Activated T-cell treated with anti-CD3 and anti-CD28 coated beads, Interleukin-2, amount 50 U/mL, for 1 hour (primary cell): ENCODE measurements at places on chromosomes 12 and 14.

DNA sequence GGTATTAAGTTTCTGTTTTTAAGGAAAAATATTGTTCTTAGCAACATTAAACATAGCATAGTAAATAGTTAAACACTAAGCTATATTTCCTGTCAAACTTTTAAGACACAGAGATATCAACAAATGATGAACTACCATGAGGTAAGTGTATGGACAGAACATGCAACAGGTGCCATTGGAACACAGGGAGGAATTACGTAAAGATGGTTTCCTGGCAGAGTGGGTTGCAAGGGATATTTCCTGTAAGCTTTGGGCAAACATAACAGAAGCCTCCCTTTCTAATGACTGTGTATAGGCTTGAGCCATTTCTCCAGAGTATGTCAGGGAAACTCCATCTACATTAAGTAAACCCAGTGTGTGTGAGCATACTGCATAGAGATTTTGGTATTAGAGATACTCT is 31.7 kb upstream of the HELB start:
- no peak for DNase-seq

GRCh38 chr12:46267825-46268582 is 839 bp downstream of the SLC38A1 start:
- peak; percentile 56 for DNase-seq

DNA sequence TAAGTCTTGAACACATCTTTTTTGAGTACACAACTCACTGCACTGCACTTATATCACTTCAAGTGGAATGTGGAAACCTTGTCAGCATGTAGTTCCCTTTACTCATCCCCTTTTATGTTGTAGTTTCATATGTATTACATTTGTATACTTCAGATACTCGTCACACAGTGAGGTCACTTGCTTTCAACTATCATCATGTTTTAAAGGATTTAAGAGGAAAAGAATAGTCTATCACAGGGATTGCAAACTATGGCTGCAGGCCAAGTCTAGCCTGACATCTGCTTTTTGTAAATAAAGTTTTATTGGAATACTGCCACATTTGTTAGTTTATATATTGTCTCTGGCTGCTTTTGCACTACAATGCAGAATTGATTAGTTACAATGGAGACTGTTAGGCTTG is 24.3 kb downstream of the CNOT2 start:
- DNase-seq: no peak

DNA sequence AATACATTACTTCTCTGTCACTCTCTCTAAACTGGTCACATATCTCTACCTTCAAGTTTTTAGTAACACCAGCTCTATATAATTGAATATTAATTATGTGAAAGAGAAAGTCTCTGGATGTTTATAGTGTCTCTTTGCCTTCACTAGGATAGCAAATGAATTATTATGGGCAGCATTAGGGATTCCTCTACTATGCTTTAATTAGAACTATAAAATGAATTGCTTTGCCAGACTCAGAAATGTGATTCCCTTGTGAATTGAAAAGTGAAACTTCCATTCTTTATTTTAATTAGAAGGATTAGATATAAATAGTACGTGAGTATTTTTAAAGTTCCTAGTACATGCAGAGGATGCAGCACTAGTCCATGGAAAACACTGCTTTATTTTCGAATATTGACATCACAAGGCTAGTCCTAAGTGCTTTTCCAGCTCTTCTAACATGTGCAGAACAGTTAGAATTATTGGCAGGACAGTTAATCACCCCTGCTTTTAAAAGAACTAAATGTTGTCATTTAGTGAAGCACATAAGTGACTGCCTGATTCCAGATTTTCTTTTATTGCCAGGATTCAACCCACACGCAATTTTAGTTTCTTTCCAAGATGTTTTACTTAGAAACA is 23.0 kb upstream of the REP15 start:
- DNase-seq: no peak

GRCh38 chr12:97754306-97754705 is 291.7 kb downstream of the RMST start:
- no peak for DNase-seq

GRCh38 chr14:66444271-66444927 is 41.8 kb upstream of the CCDC196 start:
- DNase-seq: no peak

DNA sequence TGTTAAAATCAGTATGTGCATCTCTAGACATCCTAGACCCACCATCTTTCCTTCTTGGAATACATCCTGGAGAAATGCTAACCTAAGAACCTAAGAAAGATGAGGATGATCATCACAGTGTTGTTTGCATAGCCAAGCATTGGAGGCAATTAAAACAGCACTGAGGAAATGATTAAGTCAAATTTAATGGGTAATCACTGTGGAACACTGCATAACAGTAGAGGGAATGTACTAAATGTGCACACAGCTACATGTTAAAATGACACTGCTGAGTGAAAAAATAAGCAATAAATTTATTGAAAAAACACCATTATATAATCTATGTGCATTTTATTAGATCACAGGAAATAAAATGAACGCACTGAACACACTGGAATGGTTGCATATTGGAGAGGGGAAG is 987.1 kb upstream of the SEL1L start:
- DNase-seq: no peak

DNA sequence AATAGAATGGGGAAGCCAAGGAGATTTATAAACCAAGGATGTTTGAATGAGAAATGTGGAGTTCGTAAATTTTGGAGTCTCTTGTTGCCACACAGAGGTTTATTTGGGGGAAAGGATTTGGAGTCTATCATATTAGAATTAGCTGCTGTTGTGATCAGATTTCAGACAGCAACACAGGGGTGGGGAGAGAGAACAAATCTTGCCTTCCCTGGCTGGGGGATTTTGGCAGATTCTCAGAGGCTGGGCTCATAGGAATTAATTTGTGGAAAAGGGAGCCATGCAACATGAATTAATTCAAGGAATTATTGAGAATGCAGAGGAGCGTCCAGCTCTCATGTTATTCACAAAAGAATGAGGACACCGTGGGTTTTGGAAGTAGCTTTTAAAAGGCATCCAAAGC is 73.9 kb upstream of the PRMT8 start:
- no peak for DNase-seq

GRCh38 chr12:45907955-45908354 is 82.4 kb downstream of the SCAF11 start:
- DNase-seq: no peak

- peak; percentile 76 for DNase-seq
Observed at GRCh38 chr14:106790189-106791036, 1264.0 kb downstream of the TMEM121 start.

DNA sequence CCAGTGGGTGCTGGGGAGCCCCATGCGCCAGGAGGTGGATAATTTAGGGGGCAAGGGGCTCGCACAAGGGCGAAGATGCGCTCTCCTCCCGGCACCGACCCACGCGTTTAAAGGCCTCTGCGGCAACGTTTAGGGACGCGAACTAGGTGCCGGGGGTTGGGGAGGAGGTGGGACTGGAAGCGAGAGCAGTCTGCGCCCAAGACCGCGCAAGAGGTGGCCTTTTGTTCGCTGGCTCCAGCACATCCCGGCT is 1.3 kb downstream of the SLC38A1 start:
- DNase-seq: no peak

GRCh38 chr14:61326146-61326545 is 4.8 kb downstream of the PRKCH start:
- DNase-seq: no peak

DNA sequence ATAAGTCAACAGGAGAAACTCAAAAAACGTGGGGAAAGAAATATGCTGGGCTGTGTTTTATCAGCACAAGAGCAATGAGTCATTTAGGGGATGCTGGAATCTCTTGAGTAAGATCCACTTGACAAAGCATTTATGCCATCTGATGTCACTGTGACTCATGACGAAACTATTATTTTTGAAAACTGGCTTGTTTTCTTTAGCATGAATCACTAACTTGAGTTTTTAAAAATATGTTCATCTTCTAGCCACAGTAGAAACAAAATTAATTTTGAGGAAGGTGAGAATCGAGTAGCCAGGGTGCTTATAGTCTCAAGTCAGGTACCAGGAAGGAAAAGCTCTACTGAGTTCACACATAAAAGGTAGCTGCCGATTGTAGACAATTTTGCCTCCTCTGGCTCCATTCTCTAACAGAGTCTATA is 456.2 kb upstream of the MGAT4C start:
- no peak for DNase-seq

GRCh38 chr12:67633708-67634107 is 14.8 kb upstream of the DYRK2 start:
- no peak for DNase-seq

- DNase-seq: no peak
Observed at GRCh38 chr12:56781726-56782125, 18.6 kb downstream of the HSD17B6 start.

GRCh38 chr12:268483-268840 is 5.8 kb upstream of the SLC6A13 start:
- DNase-seq: no peak

- DNase-seq: no peak
Observed at GRCh38 chr14:68927956-68928675, 51.0 kb downstream of the ACTN1 start.

DNA sequence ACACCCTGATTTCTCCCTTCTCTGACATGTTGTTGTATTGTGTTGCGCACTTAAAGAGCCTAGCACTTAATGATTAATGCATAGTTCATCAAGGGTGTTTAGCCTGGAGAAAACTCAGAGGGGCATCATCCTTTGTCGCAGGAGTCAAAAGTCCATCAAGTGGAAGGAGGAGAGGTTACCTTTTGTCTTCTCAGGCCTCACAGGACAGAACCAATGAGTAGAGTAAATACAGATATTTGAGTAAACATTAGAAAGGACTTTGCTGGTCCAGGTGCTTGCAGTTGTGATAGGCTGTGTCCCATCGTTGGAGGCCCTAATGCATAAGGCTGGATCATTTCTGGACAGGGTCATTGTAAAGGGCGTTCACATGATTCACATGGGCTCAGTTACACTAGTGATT is 430.9 kb downstream of the PCNX1 start:
- DNase-seq: no peak

- no peak for DNase-seq
Observed at GRCh38 chr12:14068961-14069360, 87.6 kb upstream of the GRIN2B start.

- DNase-seq: no peak
Observed at GRCh38 chr14:86221000-86221399, 691.1 kb downstream of the FLRT2 start.

DNA sequence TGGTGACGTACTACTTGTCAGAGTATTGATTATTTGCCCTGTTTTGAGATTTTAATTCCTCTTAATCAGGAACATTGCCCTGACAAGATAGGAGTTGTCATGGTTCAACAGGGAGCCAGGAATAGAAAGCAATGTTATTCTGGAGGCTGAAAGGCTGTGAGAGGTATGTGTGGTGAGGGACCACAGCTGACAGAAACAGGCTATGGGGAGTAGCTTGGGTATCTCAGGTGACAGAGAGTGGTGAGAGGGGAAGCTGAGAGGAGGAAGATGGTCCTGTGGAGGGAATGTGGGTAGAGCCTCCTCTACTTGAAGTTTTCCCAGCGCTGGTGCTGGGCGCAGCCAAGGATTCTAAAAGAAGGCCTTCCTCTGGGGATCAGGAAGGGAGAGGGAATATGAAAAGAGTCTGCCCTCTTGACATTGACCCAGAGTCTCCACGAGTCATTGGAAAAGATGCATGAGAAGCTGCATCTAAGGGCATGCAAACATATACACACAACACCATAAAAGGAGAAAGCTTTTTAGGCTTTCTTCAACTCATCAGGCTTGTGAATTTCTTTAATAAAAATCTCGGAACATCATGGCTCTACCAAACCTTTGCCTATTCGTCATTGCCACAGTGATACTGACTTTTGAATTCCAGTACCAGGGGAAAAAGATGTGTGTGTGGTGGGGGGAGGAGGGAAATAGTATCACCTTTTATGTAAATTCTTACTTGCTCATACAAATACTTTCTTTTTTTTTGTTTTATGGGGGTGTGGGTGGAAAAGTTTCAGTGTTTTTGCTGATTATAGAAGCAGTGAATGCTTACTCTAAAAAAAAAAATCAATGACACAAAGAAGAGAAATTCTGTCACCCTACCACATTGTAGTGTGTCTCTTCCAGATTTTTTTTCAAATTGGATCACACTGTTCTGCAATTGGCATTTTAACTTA is 39.9 kb upstream of the DHRS7 start:
- DNase-seq: no peak

DNA sequence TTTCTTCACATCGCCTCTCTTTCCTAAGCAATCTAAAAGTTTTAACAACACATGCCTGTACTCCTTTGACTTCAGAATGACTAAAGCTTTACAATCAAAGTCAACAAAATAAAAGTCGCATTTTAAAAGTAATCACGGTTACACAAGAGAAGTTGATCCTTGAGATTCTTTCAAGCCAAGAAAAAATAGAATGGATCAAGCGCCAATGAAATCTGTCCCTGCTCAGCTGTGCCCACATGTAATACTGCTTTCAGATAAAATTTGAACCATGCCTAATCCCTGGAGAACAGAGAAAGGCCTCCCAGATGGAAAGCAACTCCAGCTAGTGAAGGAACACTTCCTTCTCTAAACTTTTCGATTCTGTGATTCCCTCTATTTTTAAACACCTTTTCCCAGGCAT is 113.1 kb downstream of the FBXL14 start:
- DNase-seq: no peak

GRCh38 chr14:22836301-22837113 is at the start of gene MMP14:
MMP14 (plus strand) TSS chr14:22836585; CDS start chr14:22836818, 233 bp downstream.
- no peak for DNase-seq

DNA sequence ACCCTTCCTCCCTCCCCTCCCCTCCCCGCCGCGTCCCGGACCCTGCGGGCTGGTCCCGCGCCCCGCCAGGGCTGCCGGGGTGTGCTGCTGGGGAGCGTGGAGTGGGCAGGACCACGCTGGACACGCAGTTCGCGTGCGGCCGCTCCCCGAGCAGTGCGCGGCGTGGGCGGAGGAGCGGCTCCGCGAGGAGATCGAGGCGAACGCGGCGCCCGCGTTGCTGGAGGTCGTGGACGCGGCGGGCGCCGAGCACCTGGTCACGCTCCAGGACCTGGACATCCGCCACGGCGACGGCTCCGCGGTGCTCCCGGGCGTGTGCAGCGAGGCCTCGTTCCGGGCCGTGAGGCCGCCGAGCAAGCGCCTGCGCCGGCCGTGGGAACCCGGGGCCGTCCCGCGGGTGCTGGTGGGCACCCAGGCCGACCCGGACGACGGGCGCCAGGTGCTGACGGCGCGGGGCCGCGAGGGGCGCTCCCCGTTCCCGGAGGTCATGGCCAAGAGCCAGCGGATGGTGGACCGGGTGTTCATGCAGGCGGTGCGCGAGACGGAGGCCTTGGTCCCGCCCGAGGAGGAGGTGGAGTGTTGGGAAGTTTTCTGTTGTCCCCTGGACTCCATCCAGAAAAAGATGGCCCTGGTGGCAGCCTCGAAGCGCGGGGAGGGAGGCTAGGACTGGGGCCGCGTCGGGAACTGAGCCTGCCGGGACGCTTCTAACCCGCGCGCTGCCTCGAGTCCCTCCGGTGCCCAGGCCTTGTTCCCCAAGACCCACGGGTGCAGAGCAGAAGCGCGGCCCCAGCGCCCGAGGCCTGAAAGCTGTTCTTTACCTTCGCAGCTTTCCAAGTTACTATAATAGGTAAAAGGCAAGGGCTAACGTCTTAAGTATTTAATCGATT is 54.7 kb upstream of the EIF5 start:
- no peak for DNase-seq

GRCh38 chr14:73463411-73463810 is 5.1 kb upstream of the NUMB start:
- DNase-seq: no peak

GRCh38 chr14:31582836-31583452 is 21.7 kb downstream of the NUBPL start:
- no peak for DNase-seq
